ENCODE measurements at places on chromosomes 13 and 19. TPM values are rescaled to one million over a fixed set of nuclear protein-coding genes. Genes with fewer than 3 reads are reported as not detected.

DNA sequence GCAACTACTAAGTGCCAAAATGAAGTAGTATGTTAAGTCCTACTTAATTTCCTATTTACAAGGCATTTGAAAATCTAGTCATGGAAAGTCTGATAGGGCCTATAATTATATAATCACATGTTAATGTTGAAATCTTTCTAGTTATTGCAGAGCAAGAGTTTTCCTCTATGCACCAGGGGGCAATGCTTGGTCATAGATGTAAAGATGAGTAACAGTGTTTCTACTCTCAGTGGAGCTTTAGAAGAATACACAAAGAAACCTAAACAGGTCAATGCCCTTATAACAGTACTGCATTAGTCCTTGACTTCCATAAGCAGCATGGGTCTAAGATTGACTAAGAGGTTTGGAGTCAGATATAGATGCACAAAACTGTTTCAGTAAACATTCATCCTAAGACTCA is 218.7 kb downstream of the KCTD12 start:
- H3K27me3 ChIP-seq = no peaks in the 10 kb centered on the region
- H3K4me1 ChIP-seq = no peaks in the 10 kb centered on the region
- DNase-seq = peak; percentile 29
- no peak overlapping the region for H3K4me3 ChIP-seq

DNA sequence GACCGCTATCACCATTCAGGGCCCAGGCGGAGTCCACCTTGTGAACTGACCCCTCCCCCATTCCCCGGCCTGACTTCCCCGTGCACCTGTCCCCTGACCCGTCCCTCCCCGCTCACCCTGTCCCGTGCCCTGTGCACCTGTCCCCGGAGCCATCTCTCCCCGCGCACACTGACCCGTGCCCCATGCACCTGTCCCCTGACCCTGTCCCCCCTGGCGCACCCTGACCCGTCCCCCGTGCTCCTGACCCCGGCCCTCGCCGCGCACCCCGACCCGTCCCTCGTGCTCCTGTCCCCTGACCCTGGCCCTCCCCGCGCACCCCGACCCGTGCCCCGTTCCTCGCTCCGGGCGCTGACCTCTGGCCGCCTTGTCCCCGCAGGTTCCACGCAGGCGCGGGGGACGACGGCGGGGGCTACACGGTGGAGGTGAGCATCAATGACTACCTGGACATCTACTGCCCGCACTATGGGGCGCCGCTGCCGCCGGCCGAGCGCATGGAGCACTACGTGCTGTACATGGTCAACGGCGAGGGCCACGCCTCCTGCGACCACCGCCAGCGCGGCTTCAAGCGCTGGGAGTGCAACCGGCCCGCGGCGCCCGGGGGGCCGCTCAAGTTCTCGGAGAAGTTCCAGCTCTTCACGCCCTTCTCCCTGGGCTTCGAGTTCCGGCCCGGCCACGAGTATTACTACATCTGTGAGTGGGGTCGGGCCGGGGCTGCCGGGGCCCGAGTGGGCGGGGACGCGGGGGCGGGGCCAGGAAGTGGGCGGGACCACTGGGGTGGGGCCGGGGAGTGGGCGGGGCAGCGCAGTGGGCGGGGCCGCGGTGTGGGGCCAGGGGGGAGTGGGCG is 9.7 kb downstream of the EFNA2 start:
- DNase-seq = peak; percentile 76
- no peaks in the 10 kb centered on the region for H3K36me3 ChIP-seq
- H3K27me3 ChIP-seq = no peaks in the 10 kb centered on the region
- peaks cover 3% of the 10 kb centered on the region for H3K4me1 ChIP-seq

The ZNF547 gene
- 1.3 TPM for polyA plus RNA-seq

The CCDC70 gene
- polyA plus RNA-seq = not detected

DNA sequence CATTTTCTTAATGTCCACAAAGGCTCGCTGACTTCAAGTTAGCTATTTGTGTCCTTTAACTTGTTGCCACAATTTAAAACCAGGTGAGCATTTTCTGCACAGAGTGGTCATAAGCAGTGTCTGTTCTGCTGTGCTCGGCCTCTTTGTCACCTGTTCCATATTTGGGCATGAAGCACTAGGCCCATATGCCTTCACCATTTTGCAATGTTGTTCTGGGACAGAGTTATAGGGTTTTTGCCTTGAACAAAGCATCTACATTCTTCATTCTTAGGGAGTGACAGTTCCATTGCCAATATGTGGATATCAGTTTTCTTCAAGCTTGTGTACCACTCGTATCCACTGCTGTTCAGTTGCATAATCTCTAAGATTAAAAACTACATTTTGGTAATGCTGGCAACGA is 56.1 kb downstream of the LRCH1 start:
- H3K27ac ChIP-seq = no peak overlapping the region
- no peak for DNase-seq
- no peaks in the 10 kb centered on the region for H3K36me3 ChIP-seq

DNA sequence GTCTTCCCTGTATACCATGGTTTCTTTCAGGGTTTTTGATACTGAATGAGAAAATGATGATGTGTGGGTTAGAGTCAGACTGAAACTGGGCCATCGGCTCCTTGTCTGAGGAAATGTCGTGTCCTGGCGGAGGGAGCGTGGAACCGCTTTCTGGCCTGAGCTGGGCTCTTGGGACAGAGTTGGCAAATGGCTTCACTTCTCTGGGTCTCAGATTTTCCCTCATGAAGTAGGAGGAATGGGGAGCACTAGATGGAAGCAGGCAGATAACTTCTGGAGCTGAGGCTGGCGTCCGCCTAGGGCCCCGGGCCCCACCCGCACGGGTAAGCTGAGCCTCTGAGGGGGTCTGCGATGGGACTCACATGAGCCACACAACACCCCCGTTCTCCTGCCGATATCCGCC is 133.3 kb upstream of the WASF3 start:
- no peak overlapping the region for H3K27ac ChIP-seq
- DNase-seq = no peak
- no peaks in the 10 kb centered on the region for H3K4me1 ChIP-seq
- no peaks in the 10 kb centered on the region for H3K27me3 ChIP-seq

The TDRD12 gene
- polyA plus RNA-seq = not detected

The KLF1 gene
- polyA plus RNA-seq = not detected

The PRR20B gene
- polyA plus RNA-seq = not detected

DNA sequence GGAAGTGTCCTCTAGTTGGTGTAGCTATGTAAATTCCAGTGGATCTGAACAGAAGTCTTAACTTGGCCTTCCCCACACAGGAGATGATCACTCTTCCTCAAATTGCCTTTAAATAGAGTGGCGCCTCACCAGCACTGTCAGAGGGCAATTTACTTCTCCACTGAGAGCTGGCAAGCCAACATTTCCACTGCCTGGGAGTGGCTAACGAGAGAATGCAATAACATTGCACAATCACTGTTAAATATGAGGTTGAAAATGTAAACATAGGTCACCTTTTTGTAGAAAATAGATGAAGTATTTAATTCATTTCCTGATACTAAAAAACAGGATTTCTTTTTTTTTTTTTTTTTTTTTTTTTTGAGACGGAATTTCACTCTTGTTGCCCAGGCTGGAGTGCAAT is 55.4 kb upstream of the UBL3 start:
- no peaks in the 10 kb centered on the region for H3K36me3 ChIP-seq
- no peak for DNase-seq
- H3K27me3 ChIP-seq = no peaks in the 10 kb centered on the region
- H3K4me3 ChIP-seq = no peak overlapping the region

The ZNF682 gene
- polyA plus RNA-seq = 6.5 TPM

- H3K27me3 ChIP-seq = peaks cover 8% of the 10 kb centered on the region
- no peaks in the 10 kb centered on the region for H3K4me1 ChIP-seq
- H3K36me3 ChIP-seq = no peaks in the 10 kb centered on the region
- H3K4me3 ChIP-seq = no peak overlapping the region
Observed at GRCh38 chr19:18599485-18599884, 7.1 kb downstream of the CRLF1 start.

DNA sequence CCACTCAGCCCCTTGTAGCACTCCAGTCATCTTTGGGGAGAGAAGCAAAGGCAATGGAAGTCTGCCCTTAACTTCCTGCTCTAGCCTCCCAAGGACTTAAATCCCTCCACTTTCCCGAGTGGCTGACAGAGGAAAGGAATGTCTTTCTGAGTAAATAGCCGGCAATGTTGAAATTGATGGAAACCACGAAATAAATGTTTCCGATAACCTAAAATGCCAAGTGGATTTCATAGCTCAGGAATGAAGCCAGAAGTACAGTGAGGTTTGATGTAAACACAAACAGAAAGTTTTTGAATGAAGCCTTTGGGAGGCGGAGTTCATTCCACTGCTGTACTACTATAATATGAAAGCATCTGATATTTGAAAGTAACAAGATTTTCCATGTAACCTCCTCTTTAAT is 14.0 kb upstream of the TBC1D4 start:
- H3K27me3 ChIP-seq = no peaks in the 10 kb centered on the region
- H3K27ac ChIP-seq = no peak overlapping the region
- H3K36me3 ChIP-seq = no peaks in the 10 kb centered on the region
- no peak for DNase-seq

The ZNF44 gene
- 27.1 TPM for polyA plus RNA-seq

- H3K4me3 ChIP-seq = no peak overlapping the region
- no peak overlapping the region for H3K27ac ChIP-seq
- no peaks in the 10 kb centered on the region for H3K4me1 ChIP-seq
- DNase-seq = no peak
Observed at GRCh38 chr13:112416647-112417046, 40.5 kb downstream of the SPACA7 start.

DNA sequence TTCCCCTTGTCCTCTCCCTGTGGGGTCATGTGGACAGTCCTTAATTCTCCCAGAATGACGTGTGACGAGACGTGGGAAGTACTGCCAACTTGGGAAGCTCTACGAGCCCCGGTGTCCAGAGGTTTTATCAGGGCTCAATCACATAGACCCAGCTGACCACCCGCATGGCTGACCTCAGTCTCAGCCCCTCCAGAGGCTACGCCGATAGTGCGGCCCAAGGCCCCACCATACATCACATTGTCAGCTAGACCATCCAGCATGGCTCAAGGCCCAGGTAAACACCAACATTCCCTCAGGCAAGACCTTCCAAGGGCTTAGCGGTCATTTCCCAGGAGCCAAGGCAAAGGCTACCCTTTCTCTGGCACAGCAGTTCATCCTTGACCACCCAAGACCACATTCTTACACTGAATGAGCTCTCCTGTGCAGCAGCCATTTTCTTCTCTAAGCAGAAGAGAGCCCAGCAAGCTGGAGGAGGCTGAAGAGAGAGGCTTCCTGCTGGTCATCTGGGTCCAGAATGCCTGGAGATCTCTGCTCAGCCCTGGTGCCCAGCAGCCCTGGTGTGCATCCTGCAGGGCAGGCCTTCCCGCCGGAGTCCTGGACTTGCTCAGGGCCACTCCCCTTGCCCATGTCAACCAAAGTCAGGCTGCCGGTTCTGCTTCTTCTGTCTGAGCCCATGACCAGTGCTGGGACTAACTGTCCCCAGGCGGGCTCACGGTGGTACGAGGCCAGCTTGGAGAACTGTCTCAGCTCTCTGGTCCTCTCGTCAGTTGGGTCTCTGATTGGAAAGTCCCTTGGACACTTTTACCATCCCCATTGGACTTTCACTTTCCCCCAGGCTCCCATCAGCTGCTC is 7.9 kb upstream of the F10 start:
- no peak for DNase-seq
- H3K4me3 ChIP-seq = no peak overlapping the region
- no peaks in the 10 kb centered on the region for H3K4me1 ChIP-seq
- H3K36me3 ChIP-seq = no peaks in the 10 kb centered on the region
- no peak overlapping the region for H3K27ac ChIP-seq

DNA sequence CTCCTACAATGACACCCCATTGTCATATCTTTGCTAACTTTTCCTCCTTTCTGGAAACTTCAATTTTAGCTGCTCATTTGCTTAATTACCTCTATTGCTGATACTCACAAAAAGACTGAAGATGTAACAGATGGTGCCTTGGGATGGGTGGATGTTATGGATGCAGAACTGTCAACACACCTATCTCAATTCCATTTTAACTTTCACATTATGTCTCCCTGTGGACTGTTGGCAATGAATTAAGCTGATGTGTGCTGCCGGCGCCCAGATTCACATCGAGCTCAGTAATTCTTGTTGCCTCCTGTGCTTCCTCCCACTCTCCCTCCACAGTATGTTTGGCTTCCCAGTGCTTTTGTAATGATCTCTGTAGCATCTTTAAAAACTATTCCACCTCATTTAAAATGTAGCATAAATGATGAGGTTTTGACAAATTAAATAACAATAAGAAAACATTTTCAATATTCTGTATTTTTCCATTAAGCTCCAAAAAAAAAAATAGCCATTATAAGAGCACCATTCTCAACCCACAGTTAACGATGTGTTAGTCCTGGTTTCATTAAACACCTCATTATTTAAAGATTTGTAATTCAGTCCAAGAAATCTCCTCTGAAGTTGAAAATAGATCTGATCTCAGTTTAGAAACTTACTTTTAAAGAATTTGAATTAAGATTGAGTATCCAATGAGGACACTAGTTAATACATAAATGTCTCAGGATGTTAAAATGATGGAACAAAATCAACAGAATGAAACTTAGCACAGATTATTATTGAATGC is 99.9 kb upstream of the FAM216B start:
- H3K36me3 ChIP-seq = no peaks in the 10 kb centered on the region
- no peaks in the 10 kb centered on the region for H3K4me1 ChIP-seq
- no peak overlapping the region for H3K27ac ChIP-seq
- no peaks in the 10 kb centered on the region for H3K27me3 ChIP-seq
- H3K4me3 ChIP-seq = no peak overlapping the region
- no peak for DNase-seq

DNA sequence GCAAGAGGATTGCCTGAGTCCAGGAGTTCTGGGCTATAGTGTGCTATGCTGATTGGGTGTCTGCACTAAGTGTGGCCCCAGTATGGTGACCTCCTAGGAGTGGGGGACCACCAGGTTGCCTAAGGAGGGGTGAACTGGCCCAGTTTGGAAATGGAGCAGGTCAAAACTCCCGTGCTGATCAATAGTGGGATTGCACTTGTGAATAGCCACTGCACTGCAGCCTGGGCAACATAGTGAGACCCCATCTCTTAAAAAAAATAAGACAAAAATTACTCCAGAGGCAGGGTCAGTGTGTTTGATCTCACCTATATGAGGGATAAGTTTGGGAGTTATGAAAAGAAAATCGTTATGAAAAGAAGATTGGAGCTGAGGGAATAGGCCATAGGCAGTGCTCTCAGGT is 21.7 kb downstream of the PAF1 start:
- H3K36me3 ChIP-seq = peaks cover 9% of the 10 kb centered on the region
- H3K27me3 ChIP-seq = no peaks in the 10 kb centered on the region
- no peak for DNase-seq
- H3K4me3 ChIP-seq = no peak overlapping the region

DNA sequence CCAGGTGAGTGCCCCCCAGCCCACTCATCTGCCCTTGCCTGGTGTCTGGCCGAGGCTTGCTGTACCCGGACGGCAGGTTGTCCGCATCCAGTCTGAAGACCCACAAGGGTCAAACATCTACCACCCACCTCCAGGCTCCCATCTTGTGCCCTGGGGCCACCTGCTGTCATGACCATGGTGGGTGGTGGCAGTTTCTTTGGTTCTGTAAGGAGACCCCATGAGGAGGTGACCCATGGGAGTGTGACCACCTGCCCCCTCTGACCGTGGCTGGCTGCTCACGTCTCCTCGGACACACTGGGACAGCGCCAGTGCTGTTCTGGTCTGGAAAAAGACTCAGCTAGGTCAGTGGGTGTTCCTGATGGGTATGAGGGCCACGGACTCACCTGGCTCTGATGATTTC is 93.9 kb downstream of the TEX29 start:
- no peak overlapping the region for H3K4me3 ChIP-seq
- H3K36me3 ChIP-seq = no peaks in the 10 kb centered on the region

All from kidney (tissue), 22 donors.